ENCODE measurements at places on chromosomes 1 and 21.

GRCh38 chr1:77399250-77400086 is 117.6 kb downstream of the AK5 start:
- no peak for ATAC-seq

DNA sequence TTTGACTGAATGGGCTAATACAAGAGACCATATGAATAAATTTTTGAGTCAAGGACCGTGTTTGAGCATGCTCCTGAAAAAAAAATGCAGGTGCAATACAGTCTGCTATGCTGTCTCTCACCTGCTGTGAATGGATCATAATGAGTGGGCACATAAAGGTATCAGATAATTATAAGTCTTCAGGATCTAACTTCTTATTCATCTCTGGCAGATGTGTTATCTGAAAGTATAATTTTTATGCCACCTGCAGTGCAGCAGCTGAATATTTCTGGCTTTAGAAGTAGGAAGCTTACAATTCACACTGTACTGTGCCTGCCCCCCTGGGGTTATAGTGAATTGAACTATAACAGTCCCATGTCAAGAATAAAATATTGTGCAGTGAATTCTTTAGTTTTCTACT is 333.3 kb downstream of the MRPL39 start:
- ATAC-seq = no peak

- no peak for ATAC-seq
These were observed 129.6 kb downstream of the USH2A start for GRCh38 chr1:216293683-216294082.

- no peak for ATAC-seq
These were observed 5.6 kb downstream of the C1orf35 start for GRCh38 chr1:228097333-228098081.

- ATAC-seq = no peak
These were observed 17.6 kb upstream of the DHCR24 start for GRCh38 chr1:54904476-54905048.

DNA sequence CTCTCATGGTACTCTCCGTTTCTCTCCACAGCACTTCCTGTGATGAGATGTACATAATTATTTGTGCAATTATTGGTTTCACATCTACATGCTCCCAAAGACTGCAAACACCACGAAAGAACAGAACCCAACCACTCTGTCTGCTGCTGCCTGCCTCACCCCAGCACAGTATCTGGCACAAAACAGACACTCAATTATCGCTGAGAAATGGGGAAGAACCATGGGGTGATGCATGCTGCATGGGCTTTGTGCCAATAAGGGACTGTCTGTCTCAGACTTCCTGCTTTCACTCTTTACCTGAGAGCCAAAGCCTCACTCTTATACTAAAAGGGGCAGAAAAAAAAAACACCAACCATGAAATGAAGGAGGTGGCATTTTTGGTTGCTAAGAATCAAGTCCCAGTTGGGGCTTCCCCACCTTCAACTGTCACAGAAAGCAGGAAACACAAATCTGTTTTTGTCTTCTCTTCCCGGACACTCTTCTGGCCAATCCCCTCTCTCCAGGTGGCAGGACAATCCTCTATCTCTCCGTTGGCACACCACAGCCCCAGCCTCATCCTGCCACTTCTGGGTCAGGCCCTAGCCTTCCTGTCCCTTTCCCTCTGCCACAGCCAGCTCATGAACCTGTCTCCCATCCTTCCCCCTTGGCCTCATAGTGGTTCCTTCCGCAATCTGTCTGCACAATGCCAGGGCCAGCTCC is 82.0 kb downstream of the TGFBR3 start:
- no peak for ATAC-seq

DNA sequence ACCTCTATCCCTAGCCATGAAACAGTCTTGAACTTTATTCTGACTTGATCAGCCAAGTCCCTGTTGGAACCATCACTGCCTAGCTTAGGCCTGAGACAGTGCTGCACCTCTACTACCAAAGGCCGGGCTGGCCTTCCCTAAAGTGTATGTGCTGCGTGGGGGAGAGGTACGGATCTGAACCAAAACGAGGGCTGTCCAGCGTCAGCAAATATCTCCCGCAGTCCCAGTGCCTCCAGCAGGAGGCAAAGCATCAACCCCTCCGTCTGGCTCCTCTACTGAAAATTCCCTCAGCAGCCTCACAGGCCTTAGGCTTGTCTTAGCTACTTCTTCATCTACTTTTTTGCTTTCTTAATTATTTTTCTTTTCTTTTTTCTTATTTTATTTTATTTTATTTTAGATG is 33.3 kb upstream of the KIF26B start:
- no peak for ATAC-seq

GRCh38 chr21:39094847-39095579 is 88.2 kb downstream of the PSMG1 start:
- no peak for ATAC-seq

- peak; percentile 81 for ATAC-seq
These were observed 30.0 kb upstream of the ACP6 start for GRCh38 chr1:147700042-147701006.

- ATAC-seq = no peak
These were observed 185.4 kb downstream of the LYPLAL1 start for GRCh38 chr1:219359126-219359525.

DNA sequence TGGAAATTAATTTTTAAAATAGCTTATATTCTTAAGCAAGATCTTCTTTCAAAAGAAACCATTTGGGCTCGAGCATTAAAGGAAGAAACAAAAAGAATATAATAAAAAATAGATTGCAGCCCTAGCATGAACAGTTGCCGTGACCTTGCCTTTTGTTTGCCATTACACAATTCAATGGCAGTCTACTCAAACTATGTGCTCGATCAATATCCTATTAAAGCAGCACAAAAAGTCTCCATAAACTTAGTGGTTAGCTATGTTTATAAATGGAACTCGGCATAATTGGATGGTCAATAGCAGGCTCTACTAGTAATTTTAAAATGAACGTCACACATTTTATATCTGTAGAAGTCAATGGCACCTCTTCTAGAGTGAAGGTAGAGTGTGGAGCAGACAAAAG is 256.5 kb downstream of the NFIA start:
- no peak for ATAC-seq

DNA sequence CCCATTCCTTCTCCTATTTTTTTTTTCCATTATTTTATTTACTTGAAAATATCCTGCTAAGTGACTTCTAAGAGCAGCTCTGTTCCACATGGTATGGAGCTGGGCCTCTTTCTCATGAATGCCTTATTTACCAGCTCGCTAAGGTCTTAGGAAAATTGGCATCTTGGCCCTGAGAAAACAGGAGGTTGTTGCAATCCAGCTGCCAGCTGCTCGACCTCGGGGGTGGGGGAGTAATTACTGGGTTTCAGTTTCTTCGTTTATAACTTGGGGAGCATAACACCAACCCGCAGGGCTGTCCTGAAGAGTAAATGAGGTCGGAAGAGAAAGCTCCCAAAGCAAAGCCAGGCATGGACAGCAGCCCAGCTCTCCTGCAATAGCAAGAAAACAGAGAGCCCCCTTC is 176.3 kb downstream of the AJAP1 start:
- no peak for ATAC-seq

DNA sequence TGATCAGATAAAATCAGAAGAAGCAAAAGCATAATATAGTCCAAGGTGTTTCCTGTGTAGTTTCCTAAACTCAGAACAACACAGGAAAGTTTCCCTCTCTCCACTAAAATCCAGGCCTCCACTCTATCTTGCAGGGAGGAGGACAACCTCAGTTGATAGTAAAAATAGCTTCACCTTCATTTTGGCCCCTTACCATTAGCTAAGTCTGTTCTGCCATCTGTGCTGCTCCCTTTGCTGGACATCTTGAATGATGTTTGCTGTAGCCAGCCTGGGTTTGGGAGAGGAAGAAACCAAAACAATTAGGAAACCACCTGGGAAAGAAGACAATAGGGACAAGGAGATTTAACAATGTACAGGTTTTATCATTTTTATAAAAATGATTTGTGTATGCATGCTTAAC is 18.6 kb downstream of the DCAF8 start:
- ATAC-seq = no peak

DNA sequence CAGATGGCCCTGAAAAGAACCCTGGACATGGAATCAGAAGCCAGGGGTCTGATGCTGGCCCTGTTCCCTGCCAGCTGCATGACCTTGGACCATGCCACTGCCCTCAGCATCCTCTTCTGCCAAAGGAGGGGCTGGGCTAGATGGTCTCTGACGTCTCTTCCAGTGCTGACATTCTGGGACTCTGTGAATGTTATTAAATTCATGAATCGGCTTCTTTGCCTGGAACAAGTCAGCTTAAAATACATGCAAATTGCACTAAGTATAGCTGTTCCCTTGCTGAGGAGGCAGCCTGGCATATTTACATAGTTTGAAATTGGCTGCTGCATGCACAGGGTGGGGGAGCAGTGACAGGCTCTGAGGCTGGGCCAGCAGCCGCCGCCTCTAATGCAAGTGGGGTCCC is 23.8 kb downstream of the KCNA2 start:
- ATAC-seq = peak; percentile 72

GRCh38 chr21:27498025-27498424 is 531.1 kb upstream of the ADAMTS5 start:
- no peak for ATAC-seq

DNA sequence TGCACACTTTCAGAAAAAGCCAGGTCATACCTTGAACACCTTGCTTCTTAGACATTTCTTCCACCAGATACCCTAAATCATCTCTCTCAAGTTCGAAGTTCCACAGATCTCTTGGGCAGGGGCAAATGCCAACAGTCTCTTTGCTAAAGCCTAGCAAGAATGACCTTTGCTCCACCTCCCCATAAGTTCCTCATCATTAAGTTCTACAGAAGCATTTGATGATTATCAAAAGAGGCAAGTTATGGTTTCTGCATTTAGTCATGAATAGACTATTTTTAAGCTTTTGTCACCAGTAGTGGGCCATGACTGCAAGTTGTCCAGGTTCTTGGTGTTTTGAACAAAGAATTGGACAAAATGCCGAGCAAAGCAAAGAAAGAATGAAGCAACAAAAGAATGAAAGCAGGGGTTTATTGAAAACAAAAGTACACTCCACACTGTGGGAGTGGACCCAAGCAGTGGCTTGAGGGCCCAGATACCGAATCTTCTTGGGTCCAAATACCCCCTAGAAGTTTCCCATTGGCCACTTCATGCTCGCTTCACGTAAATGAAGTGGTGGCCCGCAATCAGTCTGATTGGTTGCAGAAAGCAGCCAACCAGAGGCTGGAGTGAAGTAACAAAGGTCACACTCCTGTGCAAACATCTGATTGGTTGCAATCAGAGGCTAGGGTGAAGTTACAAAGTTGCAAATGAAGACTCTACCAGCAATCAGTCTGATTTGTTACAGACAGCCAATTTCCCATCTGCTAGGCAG is 9.8 kb upstream of the EGLN1 start:
- ATAC-seq = no peak

GRCh38 chr1:25054526-25055323 is 124.6 kb upstream of the RUNX3 start:
- no peak for ATAC-seq

DNA sequence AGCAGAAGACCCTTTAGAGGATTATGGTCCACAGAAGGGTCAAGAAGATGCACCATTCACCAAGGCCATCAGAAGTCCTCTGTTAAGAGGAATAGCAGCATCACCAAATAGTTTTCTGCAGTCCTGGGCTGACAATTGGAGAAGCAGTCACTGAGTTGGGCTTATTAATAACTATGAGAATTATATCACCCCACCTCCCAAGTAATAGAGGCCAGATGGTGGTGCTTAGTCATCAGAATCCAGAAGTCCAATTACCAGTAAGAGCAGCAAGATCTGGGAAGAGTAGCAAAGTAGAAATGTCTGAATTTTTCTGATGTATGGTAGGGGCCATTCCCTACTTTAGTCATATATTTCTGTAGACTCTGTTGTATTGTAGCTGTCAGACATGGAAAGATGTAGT is 6.1 kb upstream of the PSMA5 start:
- ATAC-seq = no peak

DNA sequence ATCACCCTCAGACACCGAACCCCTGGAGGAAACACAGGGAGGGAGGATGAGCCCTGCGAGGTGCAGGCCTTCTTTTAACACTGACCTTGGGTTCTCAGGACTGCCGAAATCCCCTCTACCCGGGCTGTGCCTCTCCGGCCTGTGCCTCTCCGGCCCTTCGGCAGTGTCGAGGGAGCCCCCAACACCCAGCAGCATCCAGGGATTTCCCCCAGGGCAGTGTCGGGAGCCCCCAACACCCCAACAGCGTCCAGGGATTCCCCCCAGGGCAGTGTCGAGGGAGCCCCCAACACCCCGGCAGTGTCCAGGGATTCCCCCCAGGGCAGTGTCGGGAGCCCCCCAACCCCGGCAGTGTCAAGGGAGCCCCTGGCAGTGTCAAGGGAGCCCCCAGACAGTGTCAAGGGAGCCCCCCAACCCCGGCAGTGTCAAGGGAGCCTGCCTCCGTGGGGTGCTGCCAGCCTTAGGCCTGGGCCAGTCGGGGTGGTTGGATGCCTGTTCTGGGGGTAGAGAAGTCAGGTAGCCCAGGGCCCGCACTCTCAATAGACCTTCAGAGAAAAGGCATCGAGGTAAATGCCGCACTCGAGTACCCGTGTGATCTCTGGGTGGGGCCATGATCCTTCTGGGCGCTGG is 57.5 kb downstream of the PRKCZ start:
- no peak for ATAC-seq

DNA sequence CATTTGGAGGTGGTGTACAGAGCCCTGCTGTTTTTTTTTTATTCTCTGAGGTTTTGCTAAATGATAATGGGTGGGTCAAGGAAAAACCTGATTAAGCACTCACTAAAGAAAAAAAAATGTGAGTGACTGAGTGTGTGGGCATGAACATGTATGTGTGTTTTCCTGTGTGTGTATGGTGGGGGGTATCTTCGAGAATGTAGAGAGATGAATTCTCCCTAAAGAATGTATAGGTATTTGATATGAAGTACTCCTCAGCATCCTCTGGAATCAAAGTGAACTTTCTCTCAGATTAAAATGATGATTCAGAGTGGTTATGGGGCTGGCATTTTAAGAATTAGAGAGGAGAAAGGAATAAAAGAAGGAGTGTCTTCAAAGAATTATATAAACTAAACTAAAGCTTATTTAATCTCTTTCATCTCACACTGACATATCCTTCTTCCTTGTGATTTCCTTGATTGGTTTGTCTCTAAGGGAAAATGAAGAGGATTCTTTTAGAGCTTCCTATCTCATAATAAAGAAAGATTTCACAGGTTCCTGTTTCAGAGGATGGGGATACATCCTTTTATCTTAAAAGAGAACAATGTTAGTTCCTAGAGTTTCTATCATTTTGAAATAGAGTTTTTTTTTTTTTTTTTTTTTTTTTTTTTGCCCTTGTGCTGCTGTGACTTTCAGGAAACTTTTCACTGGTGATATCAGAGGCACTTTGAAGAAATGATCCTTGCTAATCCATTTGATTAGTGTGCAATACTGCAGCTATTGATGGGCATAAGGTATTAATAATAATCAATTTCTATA is 23.9 kb downstream of the S1PR1 start:
- ATAC-seq = no peak
